ENCODE measurements at places on chromosomes 4 and X.

DNA sequence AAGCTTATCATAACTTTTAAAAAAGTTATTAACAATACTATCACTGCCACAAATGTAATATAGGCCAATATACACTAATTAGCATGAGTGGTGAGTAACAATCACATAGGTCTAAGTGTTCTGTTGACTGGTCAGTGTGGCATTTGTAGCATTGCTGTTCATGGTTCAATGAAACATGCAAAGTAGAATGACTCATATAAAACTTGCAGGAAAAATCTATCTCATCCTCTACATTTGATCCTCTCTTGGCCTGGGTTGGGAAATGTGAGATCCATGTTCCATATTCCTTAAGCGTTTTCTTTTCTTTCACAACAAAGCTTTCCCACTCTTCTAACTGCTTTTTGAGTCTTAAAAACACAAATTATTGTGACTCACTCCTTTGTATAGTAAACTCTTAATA lies 1418.7 kb downstream of the FSTL5 start:
- no peak for DNase-seq

GRCh38 chr4:109359040-109359646 lies 56.7 kb upstream of the COL25A1 start:
- no peak for DNase-seq

GRCh38 chrX:1393871-1394615 lies 2.1 kb upstream of the SLC25A6 start:
- no peak for DNase-seq

GRCh38 chr4:118077767-118078105 lies 43.5 kb downstream of the NDST3 start:
- no peak for DNase-seq

DNA sequence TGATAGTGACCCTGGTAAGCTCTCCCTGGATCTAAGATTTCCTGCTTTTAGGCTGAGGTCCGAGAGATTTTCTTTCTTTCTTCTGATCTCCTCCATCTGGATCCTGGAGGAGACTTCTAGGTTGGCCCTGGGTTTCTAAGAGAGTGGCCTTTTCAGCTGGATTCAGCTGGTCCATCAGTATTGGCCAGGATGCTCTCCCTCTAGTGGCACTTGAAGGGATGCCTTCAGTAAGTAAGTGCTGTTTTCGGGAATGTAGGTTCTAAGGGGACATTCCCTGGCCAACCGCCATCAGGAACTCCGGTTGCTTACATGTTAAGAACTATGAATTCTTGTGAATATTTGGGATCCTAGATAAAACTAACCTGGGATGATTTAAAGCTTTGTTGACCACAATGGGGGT lies 56.9 kb downstream of the SERTM2 start:
- DNase-seq, result no peak

- no peak for DNase-seq
These were observed 103.9 kb upstream of the RAB40AL start for GRCh38 chrX:102833136-102833535.

GRCh38 chrX:18702362-18703195 lies 4.9 kb upstream of the PPEF1 start:
- DNase-seq, result no peak
